NCI-H1436 treated with DMSO at 0.1 percent for 48 hours (cell line): ENCODE measurements at places on chromosomes 11 and 22.

GRCh38 chr11:60873533-60873932, 6.2 kb downstream of the ZP1 start:
- DNase-seq = no peak

- no peak for DNase-seq
These were observed 328.6 kb upstream of the C11orf87 start for GRCh38 chr11:109093354-109093753.

DNA sequence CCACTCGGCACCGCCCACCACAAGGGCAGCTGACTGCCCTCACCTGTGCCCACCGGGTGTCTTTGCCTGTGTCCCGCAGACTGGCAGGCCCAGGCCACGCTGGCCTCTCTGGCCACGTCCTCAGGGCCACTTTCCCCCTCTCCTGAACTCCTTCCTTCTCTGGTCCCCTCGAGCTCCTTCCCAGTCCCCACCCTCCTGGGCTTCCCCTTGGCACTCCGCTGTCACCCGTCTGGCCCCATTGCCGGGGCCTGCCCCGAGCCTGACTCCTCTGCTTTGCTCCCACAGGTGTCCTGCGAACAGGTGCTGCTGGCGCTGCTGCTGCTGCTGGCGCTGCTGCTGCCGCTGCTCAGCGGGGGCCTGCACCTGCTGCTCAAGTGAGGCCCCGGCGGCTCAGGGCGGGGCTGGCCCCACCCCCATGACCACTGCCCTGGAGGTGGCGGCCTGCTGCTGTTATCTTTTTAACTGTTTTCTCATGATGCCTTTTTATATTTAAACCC, 14.2 kb downstream of the MCAT start:
- no peak for DNase-seq

DNA sequence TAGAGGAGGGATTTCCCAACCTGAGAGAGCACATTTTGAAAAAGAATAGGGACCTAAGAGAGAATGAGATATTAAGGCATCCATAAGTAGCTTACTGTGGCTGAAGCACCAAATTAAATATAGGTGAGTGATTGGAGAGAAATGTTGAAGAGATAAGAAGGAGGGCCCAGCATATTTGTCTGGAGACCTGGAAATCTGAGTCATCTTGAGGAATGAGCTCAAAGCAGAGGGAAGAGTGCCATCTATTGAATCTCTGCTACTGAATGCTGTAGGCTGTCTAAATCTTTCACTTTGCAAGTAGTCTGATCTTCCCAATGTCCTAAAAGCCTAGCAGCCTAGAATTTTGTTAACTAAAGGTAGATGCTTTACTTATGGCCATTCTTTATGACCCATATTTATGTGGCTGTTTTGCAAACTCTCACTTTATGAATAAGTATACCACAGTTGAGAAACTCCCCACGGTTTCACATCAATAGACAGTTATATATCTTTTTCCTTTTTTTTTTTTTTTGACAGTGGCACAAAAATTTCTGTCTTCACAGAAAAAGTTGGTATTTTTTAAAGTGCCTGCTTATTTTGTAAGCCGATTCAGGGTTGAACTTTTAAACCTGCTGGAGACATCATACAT, 2093.5 kb downstream of the LRRC4C start:
- DNase-seq = peak; percentile 37

- DNase-seq = no peak
These were observed 188.9 kb downstream of the BCR start for GRCh38 chr22:23369054-23369685.

- no peak for DNase-seq
These were observed 44.0 kb downstream of the FEZ1 start for GRCh38 chr11:125452125-125452470.

DNA sequence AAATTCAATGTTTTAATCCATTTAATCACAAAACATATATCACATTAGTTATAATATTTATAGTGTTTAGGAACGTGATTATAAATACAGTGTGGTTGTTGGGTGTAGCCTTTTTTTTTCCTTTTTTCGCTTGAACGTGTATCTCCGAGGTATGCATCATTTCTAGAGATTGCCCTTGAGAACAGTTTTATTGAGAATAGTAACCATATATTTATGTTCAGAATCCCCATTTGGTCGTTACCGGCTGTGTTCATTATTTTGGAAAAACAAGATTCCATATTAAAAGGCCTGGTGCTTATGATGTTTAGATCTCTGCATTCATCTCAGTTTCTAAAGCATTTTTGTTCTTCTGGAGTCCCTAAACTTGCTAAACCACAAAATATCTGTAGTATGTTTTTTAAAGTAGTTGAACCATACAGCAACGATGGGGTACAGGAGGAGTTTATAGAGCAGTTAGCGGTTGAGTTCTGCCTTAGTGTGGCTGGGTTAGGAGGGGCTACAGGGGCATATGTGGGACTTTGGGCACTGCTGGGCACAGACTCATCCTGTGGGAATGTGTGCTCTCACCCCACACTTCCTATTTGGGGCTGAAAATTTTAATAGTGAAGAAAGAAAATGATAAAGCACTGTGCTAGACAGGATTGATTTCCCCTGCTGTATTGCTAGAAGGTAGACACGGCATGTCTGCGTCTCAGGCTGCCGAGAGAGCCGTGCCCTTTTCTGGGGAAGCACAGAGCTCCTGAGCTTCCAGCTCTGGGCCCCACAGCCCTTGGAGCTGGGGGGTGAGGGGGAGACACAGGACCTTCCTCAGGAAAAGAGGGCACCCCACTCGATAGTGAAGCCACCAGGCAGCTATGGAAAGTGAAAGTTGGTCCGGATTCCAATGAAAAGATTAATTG, 81.5 kb upstream of the PPARA start:
- no peak for DNase-seq

DNA sequence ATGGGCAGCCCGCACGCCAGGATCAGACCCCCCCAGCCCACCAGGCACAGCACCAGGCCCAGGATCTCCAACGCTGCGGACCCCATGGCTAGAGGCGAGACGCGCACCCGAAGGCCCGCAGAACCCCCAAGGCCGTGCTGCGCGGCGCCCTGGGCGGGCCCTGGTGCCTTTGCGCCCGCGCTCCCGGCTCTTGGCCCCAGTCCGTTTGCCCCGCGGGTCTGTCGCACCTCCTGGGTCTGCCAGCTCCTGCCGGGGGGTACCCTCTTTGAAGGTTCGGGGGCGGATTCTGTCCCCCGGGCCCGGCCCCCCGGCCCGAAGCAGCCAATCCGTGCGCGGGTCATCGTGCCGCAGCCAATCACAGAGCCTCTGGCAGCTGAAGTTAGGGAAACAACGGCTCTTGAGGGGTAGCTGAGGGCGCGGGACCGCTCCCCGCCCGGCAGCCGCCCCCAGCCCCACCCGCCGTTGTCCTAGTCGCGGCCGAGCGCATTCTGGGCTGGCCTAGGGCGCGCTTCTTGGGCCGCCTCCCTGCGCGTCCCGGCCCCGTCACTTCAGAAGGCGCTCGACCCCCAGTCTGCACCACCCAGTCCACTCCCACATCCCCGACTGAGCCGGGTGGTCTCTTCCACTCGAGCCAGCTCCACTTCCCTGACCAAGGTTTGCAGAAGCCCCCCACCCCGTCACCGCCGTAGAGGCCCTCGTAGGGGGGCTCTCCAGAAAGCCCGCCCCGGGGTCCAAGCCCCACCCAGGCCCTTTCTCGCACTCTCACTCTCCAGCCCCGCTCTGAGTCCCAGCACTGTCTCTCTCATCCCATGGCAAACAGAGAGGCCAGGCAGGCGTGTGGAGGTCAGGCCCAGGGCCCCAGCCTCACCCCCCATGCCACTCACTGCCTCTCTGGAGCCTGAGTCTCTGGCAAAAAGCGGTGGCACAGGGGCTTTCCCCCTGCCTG, at the start of gene CLDN5:
CLDN5 (minus strand) TSS at position 241 of the 946 bp plus-strand sequence; CDS start at position 86, 155 bp downstream.
- DNase-seq = no peak

- no peak for DNase-seq
These were observed 924.6 kb upstream of the FAT3 start for GRCh38 chr11:91299980-91300379.

- no peak for DNase-seq
These were observed 79.9 kb downstream of the MS4A13 start for GRCh38 chr11:60594998-60595642.

DNA sequence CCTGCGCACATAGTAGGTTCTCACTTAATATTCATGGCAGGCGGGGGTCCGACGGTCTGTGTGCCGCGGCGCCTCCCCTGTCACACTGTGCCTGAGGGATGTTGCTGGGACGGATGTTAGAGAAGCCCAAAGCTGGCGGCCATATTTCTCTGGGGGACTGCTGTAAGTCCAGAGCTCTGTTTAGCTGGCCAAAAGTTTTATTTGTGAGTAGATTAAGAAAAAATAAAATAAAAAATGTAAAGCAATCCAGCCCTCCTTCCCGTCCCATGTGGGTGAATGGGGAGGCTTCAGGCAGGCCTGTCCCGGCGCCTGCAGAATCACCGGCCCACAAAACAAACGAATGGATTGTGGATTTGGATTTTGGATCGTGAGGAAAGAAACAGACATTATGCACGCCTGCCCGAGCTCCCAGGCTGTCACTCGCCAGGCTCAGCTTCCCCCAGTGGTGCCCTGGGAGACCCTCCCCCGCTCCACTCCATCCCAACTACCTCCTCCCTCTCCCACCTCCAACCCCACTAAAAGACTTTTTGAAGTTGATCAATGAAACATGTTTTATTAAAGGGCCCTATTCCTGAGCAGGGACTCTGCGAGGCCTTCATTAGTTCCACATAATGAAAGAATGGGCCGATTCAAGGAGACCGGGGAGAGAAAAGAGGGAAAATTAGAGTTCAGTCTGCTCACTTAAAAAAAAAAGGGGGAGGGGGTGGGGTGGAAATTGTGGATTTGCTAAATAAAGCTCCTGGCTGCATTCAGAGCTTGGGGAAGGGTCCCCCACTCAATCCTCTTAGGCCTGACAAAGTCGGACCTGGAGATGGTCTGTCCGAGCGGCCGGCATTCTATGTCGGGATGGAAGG, 20.4 kb upstream of the SCUBE1 start:
- no peak for DNase-seq

DNA sequence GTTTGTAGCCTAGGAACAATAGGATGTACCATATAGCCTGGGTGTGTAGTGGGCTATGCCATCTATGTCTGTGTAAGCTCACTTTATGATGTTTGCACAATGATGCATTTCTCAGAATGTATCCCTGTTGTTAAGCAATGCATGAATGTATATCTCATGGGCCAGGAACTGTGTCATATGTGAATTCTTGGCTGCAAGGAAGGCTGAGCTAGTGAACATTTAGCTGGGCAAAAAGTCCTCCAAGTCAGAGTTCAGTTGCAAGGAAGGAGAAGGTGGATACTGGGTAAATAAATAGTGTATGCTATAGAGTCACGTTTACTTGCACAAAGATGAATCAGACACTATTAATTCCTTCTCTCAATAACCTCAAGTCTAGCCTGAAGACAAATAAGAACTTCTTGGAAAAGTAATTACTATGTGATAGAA, 136.1 kb downstream of the EHF start:
- no peak for DNase-seq

DNA sequence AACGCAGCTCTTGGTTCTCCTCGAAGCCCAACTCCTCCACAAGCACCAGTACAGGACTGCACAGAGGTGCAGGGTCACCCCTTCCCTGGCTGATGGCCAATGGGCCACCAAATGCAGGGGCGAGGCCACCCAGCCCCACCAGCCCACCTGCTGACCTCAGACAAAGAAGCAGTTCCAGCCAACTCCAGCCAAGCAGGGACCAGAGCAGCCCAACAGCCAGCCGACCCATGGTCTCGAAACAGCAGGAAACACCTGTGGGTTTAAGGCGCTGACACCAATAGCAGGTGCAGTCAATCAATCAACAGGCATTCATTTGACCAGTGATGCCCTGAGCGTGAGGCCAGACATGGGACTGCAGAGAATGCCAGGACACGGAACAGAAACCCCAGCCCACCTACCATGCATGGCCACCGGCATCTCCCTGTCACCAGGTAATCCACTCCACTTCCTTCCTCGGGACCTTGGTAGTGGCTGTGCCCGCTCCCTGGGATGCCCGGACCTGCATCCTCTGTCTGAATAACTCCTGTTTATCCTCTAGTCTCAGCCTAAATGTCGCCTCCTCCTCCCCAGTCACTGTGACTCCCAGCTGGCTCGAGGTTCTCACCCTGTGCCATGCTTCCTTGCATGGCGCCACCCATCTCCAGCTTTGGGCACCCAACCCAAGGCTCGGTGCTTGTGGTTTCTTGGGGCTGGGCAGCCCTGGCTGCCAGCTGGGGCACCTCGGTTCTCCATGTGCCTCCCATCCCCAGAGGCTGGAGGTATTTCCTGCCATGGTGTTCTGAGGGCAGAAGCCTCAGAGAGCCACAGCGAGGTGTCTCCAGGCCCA, 1475.4 kb downstream of the BRD1 start:
- DNase-seq = no peak

- DNase-seq = no peak
These were observed 6.8 kb downstream of the GTSE1 start for GRCh38 chr22:46303347-46303965.

- no peak for DNase-seq
These were observed 48.4 kb upstream of the WNT7B start for GRCh38 chr22:46025225-46025972.

DNA sequence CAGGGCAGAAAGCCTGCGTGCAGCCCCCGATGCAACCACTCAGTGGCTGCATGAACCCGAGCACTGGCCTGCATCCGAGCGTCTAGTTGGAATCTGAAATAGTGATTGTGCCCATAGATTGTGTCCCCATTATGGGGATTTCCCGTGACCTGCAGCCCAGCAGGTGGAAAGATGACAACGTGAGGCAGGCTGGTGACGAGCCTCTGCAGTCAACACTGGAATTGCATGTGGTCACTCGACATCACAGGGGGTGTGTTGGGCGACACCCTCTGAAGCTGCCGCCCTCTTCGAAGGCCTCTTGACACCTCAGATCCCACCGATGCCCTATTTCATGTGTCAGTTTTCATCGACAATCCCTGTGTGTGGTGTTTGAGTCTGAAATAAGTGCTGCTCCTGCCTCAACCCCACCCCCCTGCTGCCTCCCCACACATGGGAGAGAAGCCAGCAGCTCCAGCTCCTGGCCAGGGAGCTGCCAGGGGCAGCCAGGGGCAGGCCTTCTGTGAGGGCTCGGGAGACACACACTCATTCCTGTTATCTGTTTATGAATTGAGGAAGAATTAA, 172.0 kb upstream of the B3GAT1 start:
- no peak for DNase-seq

GRCh38 chr11:115985896-115986295, 481.7 kb upstream of the CADM1 start:
- DNase-seq = no peak

DNA sequence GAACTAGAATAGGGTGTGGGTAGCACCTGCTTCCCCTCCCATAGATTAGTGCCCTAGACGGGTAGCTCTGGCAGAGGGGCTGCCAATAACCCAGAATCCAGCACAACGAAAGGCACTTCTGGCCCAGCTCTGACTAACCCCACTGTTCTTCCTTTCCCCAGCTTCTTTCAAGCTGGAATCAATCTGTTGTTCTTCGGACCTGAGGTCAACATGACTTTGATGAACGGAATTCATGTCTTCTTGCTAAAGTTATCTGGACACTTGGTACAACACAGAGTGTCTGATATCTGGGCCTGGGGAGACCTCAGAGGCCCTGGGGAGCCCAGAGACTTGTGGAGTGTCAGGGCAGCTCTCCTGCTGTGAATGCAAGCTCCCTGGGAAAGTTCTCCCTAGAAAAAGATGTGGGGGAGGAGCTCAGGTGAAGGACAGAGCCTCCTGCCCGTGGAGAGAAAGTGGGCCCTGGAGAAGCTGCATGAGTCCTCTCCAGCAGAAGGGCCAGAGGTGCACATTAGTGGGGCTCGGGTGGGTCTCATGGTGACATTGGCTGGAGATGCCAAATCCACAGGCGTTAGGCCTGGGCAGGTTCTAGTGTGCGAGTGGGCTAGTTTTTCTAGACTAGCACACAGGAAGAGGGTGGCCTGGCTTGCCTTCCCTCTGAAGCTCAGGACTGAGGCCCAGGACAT, 6.3 kb downstream of the KCNJ11 start:
- DNase-seq = no peak

GRCh38 chr22:28297504-28297903, 378.4 kb upstream of the PITPNB start:
- no peak for DNase-seq
